ENCODE measurements at places on chromosomes 5 and 9.

GRCh38 chr5:172721455-172722326 is 49.3 kb downstream of the DUSP1 start:
- peak; percentile 52 for DNase-seq

DNA sequence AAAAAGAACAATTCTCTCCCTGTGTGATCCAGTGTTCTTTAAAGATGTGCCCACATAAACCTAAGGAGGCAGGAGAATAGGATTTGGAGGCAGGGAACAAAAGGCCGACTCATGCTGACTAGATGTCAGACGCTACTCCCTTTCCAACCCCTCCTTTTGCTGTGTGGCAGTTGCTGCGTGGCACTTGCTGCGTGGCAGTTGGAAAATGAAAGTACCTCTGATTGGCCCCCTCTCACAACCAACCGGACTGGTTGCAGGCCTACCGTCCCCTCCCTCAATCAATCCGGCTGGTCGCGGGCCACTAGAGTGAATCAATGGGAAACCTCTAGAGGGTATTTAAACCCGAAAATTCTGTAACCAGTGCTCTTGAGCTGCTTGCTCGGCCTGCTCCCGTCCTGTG is 551.0 kb downstream of the KIF4B start:
- DNase-seq: no peak

DNA sequence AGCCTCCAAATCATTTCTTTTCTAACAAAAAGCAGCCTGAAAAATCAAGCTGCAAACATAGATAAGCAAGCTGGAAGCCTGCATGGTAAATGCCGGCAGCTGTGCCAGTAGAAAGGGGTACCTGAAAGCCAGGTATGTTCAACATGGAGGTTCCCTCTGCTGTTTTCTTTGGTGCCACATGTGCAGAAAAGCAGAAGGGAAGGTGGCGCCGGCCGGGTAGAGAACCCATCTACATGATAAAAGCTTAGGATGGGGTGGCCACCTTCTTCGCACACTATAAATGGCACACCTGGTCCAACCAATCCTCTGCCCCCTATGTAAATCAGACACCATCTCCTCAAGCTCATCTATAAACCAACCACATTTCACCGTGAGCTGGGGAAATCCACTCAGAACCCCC is 268.9 kb upstream of the IRX2 start:
- DNase-seq: no peak

DNA sequence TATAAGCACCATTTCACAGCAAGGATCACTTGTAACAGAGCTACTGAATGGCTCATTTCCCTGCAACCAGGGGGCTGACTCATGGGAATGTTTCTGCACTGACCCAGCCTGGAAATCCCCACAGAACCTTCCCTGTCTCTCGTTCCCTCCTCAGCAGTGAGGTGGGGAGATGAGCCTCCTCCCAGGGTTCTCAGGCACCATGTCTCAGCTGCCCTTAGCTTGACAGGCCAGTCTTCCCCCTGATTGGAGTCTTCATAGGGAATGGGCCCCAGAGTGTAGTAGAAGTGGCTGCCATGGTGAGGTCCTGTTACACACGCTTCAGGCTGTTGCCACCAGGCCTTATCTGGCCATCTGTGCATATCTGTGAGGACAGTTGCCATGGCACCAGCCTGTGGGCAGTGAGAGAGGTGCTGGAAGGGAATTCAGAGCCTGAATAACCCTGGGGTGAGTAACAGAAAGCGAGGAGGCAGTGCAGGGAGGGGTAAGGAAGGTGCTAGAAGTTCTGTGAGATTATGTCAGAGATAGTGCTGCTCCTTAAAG is 324.4 kb downstream of the ENC1 start:
- peak; percentile 91 for DNase-seq

DNA sequence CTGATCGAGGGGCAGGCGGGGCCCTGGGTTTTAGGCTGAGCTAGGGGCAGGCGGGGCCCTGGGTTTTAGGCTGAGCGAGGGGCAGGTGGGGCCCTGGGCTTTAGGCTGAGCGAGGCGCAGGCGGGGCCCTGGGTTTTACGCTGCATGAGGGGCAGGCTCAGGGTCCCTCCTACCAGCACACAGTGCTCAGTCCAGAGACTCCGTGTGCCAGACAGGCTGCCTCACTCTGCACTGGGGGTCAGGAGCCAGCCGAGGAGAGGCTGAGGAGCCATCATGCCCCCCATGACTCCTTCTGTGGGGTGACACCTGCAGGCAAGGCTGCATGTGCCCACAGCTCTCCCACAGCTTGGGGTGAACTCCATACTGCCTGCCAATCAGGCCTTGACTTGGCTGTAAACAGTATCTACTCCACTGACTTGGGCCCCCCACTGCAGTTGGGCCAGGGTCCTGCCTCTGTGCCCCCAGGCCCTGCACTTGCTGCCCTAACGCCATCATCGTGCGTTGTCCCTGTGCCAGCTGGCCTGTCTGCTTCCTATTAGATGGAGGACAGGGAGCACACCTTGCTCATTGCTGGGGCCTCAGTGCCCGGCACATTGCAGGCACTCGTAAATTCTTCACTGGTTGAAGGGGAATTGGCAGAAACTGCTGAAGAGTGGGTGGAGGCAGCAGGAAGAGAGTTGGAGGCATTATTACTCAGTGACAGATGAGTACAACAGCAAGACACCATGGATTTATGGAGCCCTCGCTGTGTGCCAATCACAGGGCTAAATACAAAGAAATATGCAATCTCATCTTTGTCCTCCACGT is 78.6 kb downstream of the AMBP start:
- DNase-seq: no peak

DNA sequence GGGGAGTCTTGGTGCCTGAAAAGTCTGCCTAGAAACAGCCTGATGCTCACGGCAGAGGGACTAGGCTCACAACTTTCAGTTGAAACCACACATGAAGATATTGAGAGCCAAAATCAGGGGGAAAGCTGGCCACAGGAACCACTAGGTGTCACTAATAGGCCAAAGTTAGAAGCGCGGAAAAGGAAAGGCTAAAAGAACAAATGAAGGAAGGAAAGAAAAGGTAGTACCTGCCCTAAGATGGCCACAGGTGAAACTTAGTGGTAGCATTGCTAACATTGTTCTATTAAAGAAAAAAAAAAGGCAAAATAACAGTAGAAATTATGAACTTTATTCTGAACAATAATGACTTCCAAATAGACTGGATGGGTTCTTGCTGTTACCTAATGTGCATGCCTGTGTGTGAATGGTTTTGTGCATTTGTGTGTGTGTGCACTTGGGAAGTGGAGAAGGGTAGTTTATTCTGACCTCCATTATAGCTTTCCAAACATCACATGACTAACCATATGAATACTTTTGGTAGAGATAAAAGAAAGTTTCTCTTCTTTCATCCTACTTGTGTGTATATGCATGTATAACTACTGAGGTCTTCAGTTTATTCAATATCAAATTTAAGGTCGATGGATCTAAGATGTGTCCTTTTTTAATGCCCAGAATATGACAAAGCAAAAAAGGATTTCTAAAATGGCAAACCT is 2.1 kb upstream of the RFESD start:
- DNase-seq: peak; percentile 58
